ENCODE measurements at places on chromosomes 7 and 10. TPM values are rescaled to one million over a fixed set of nuclear protein-coding genes. Genes with fewer than 3 reads are reported as not detected.

PRSS58 gene
- not detected for total RNA-seq

SND1 gene
- 205 TPM for total RNA-seq

GARIN1A gene
- total RNA-seq, result not detected

BICC1 gene
- 0.33 TPM for total RNA-seq

PDK4 gene
- 0.62 TPM for total RNA-seq

HOXA5 gene
- total RNA-seq, result not detected

FAM221A gene
- 16.6 TPM for total RNA-seq

AKR1C1 gene
- total RNA-seq, result 1.7 TPM

ITGA8 gene
- not detected for total RNA-seq

GNGT1 gene
- not detected for total RNA-seq

SLC39A12 gene
- total RNA-seq, result not detected

TDRD1 gene
- total RNA-seq, result 0.14 TPM

SEC24C gene
- 76.2 TPM for total RNA-seq

WIPF3 gene
- total RNA-seq, result 2.5 TPM

RAMP3 gene
- total RNA-seq, result 0.31 TPM

FOXP2 gene
- total RNA-seq, result 0.28 TPM

MPP7 gene
- 2.1 TPM for total RNA-seq

CUX1 gene
- total RNA-seq, result 28.2 TPM

AKR1C8 gene
- not detected for total RNA-seq

OPN4 gene
- total RNA-seq, result not detected

AS3MT gene
- 10.7 TPM for total RNA-seq

INPP5F gene
- total RNA-seq, result 152 TPM

HIP1 gene
- total RNA-seq, result 41.2 TPM

BHLHA15 gene
- total RNA-seq, result 0.90 TPM

MAT1A gene
- 0.52 TPM for total RNA-seq

PSMA2 gene
- total RNA-seq, result 190 TPM

LBX1 gene
- total RNA-seq, result not detected

PGAM2 gene
- total RNA-seq, result 2.7 TPM

TRIM50 gene
- not detected for total RNA-seq

KCP gene
- 2.5 TPM for total RNA-seq

DRGX gene
- not detected for total RNA-seq

SEMA3E gene
- 1.7 TPM for total RNA-seq

KCNK18 gene
- not detected for total RNA-seq

HABP2 gene
- total RNA-seq, result not detected

GPR146 gene
- total RNA-seq, result 0.07 TPM

Measured in H7 (cell line).